ENCODE measurements at places on chromosomes 2 and 18.

DNA sequence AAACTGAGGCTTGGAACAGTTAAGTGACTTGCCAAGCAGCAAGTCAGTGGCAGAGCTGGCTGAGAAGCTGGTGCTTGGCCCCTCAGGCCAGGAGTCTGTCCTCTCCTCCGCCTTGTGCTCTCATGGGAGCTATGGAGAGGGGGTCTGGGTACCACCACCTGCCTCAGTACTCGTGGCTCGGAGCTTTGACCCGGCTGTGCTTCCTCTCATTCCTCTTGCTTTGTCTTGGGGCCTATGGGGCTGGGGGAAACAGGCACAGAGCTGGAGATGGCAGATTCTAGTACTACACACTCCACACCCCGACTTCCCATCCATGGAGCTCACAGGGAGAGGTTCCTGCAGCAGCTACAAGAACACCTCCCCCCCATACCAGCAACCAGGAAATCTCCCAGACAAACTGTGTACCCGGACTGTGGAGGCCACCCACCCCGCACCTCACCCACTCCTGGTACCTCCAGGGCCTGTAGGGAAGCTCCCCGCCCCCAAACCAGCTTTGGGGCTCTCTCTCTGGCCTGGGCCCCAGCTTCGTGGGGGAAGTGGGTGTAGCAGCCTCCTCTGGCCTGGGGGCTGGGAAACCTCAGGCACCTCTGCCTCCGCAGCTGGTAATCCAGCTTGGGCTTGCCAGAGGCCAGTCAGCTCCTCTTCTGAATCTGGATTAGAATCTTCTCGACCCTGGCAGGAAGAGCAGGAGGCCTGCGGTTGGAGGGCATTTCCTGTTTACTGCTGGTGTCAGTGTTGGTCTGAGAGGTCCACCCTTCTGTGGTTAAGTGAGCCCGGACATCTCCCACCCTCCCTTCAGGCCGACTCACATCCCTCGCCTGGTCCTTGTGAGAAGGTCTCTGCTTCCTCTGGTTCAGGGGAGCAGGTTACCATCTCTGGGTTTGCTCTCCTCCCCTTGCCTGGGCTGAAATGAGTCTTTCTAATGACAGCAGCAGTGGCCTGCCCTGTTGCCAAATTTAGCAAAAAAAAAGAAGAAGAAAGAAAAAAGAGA is 22.3 kb upstream of the RHOB start:
- peak; percentile 46 for DNase-seq

- no peak for DNase-seq
Observed at GRCh38 chr18:25275412-25276001, 76.5 kb downstream of the ZNF521 start.

DNA sequence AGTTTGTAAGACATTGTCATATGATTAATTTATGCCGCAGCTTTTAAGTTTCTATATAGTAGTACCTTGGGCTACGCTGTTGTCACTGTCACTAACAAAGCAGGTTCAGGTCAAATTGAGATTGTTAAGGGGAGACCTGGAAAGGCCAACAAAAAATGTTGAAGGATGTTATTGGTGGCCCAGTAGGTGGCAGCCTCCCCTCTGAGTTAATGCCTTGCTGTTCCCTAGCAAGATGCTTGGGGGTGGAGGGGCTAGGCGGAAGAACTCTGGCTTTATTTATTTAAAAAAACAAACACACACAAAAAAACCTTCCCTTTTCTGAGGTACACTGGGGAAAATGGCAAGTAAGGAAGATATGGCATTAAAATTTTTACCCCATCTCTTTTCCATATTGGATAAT is 128.3 kb upstream of the ATP5MC3 start:
- DNase-seq = no peak

DNA sequence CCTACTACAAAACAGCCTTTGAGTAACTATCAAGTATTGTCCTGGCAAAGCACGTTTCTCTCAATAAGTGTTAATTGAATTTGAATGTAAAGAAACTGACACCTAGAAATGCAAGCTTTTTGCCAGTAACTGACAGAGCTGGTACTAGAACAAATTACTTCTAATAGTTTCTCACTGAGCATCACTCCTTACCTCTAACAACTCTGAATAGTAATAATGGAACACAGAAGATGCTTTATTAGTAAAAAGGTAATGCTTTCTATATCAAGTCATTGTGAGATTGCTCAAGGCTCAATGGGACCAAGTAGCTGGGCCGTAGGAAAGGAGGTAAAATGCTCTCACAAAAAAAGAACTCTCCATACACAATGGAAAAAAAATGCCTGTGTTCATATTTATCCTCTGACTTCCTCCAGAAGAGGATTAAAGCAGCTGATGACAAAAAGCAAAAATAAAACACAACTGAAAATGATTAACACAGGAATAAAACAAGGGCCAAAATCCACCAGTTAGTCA is 11.8 kb downstream of the RASGRP3 start:
- no peak for DNase-seq

DNA sequence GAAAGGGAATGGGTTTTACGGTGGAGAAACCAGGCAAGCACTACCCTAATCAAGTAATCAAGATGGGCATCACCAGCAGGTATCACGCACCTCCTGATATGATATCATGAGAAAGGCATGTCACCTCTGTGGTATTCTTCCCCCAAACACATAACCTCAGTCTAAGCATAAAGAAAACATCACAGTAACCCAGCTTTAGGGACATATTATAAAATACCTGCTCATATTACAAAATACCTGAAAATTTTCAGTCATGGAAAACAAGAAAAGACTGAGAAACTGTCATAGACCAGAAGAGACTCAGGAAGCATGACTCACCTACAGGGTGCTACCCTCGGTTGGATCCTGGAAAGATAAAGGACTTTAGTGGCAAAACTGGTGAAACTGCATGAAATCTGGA is 30.5 kb downstream of the GCKR start:
- no peak for DNase-seq

DNA sequence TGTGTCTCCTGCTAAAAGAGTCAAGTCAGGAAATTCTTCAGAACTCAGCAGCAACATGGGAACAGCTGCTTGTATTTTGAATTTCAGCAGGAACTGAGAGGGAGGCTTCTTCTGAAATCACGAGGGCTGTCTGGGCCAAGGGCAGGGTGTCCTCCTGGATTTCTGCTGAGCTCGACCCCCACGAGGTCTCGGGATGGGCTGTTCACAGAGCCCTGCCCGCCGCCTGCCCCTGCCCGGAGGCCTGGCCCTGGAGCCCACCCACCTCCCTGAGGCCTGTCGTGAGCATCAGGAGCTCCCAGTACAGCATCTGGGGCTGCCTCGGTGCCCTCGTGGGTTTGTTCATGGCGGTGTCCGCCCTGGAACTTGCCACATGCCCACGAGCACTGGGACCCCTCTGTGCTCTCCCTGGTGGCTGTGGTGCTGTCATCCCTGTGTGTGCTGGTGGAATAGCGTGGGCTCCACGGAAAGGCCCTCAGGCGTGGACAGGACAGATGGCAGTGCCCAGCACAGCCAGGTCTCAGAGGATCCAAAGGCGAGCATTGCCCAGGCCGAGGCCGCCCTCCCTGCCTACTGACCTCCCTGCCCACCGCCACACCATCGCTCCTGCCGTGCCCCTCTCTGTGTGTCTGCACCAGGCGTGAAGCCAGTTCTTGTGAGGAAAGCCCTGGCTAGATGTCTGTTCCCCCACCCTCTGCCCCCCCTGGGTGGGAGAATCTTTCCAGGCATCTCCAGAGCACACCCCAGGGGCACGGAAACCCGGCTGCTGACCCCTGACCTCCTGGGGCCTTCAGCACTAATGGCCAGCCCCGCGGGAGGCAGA is 25.9 kb downstream of the RAMP1 start:
- DNase-seq = no peak

DNA sequence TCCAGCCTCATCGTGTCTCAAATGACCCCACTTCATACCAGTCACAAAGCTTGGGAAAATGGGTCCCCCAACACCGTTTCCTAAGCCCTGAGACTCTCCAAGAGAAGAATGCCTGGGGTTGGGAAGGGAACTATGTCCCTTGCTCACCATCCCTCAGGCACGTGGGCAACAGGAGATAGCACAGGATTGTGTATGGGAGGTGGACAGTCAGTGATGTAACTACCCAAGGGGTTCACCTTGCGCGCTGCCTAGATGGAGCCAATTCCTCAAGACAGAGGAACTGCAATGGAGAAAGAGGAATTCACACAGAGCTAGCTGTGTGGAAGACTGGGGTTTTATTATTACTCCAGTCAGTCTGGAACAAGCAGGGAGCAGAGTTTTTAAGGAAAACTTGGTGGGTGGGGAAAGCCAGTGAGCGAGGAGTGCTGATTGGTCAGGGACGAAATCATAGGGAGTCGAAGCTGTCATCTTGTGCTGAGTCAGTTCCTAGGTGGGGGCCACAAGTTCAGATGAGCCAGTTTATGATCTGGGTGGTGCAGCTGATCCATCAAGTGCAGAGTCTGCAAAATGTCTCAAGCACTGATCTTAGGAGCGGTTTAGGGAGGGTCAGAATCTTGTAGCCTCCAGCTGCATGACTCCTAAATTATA is 13.8 kb upstream of the CXCR1 start:
- DNase-seq = no peak

DNA sequence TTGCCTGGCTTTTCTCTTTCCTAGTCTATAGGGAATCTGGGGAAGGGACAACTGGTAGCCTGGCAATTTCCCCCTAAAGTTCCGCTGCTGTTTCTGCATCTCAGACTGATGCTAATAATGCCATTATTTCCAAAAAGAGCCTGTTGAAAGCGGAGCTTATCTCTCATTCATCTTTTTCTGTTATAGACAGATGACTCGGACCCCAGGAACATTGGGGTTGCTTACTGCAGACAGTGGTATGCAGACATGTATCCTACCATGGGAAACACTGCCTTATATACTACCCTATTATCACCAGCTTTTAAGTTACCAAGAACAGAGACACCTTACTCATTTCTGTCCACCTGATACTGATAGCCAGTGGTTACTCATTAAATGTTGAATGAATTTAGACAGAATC is 15.3 kb downstream of the ETAA1 start:
- no peak for DNase-seq

DNA sequence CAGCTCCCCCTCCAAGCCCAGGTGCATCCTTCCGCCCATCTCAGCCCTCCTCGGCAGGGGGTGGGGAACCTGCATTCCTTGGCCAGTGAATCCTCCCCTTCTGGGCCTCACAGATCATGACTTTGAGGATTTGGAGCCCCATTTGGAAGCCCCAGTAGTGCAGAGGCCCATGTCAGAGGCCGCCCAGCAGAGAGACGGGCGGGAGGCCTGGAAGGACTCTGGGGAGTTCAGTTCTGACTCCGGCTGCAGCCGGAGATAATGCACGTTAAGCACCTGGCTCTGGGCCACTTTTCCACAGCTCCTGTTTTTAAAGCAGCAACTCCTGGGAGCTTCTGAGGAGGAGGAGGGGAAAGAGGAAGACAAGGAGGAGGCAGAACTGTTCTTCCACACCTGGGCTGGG is 14.9 kb downstream of the ATOH8 start:
- no peak for DNase-seq

- no peak for DNase-seq
Observed at GRCh38 chr2:179981085-179981484, 26.0 kb downstream of the CWC22 start.

- no peak for DNase-seq
Observed at GRCh38 chr18:49804096-49804495, 9.2 kb downstream of the ACAA2 start.

DNA sequence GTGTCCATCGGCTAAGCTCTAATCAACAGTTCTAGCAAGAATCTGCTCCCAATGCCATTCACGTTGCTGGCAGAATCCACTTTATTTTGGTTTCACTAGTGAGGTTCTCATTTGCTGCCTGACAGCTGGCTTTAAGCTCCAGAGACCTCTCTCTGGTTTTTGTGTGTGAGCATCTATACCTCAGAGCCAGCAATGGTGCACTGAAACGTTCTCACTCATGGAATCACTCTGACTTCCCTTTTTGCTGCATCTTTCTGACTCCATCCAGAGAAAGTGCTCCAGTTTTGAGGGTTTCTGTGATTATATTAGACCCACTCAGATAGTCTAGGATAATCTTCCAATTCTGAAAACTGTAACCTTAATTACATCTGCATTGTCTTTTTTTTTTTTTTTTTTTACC is 596.6 kb downstream of the RNF144A start:
- no peak for DNase-seq

DNA sequence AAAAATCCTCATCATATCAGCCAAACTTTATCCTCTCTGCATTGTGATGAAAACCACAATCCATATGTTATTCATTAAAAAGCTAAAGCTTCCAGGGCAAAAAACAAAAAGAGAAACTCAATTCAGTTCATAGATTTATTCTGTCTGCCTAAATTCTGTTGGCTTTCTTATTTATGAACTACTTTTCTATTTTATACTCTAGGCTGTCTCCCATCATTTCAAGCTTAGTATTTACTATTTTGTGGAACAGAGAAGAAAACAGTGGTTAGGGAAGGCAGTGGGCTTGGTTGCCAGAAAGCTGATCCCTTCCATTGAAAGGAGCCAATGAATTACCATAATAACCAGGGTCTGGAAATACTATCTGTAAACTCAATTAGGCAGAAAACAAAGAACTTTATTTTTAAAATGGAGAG is 71.8 kb downstream of the RAPH1 start:
- DNase-seq = no peak

GRCh38 chr2:128754246-128754724 is 435.6 kb upstream of the HS6ST1 start:
- peak; percentile 66 for DNase-seq

DNA sequence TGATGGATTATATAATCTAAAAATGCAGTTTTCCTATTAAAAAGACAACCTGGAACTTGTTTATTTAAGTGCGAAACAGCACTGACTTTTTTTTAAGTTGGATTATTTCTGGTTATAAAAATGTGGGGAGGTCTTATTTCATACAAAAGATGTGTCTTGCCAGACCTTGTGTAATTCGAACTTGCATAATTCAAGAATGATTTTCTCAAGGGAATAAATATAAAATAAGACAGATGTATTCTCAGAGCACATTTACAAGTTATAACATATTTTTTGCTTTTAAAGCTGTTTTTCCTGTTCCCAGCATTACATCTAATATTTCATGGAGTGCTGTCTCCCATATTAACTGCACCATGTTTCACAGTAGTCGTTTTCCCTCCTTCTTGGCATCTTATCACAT is 263.1 kb downstream of the CDH20 start:
- DNase-seq = no peak

GRCh38 chr2:168087401-168087800 is 160.0 kb downstream of the STK39 start:
- DNase-seq = no peak

DNA sequence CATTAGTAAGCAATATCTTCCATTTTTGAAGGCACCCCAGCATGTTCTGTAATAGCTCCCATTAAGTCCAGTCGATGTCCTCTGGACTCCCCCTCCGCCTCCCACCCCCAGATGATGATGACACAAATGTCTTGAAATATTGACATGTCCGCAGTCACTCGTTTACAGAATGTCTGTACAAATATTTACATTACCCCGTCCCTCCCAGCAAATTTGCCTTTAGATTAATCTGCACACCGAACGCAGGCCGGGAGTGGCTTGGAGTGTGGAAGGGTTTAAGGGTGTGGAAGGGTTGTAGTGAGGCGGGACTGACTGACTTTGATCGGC is 853 bp upstream of the OSBPL6 start:
- no peak for DNase-seq

GRCh38 chr2:198259496-198259895 is 455.1 kb downstream of the PLCL1 start:
- no peak for DNase-seq

GRCh38 chr18:77487951-77488740 is 238.5 kb downstream of the GALR1 start:
- DNase-seq = no peak

- no peak for DNase-seq
Observed at GRCh38 chr2:206670531-206671319, 28.4 kb downstream of the FAM237A start.

- DNase-seq = no peak
Observed at GRCh38 chr2:12335131-12335530, 381.6 kb upstream of the TRIB2 start.

GRCh38 chr2:235894839-235895238 is 273.3 kb downstream of the GBX2 start:
- no peak for DNase-seq

Measured in GM19239 (cell line).